ENCODE measurements at places on chromosomes 1 and 21.

- no peak for DNase-seq
Observed at GRCh38 chr1:6950001-6950765, 164.9 kb downstream of the CAMTA1 start.

DNA sequence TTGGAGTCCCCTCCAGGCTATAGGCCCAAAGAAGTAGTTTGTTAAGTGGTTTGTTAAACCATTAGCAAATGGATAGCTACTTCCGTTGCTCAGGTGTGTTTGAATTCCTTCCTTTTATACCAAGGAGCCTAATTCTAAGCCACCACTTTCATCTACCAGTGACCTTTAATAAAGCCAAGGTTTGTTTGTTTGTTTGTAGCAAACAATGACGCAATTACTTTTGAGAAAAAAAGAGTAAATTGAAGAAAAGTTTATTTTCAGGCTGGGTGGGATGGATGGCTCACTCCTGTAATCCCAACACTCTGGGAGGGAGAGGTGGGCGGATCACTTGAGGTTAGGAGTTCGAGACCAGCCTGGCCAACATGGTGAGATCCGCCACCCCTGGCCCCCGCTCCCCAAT, 30.8 kb upstream of the RD3 start:
- DNase-seq: no peak

DNA sequence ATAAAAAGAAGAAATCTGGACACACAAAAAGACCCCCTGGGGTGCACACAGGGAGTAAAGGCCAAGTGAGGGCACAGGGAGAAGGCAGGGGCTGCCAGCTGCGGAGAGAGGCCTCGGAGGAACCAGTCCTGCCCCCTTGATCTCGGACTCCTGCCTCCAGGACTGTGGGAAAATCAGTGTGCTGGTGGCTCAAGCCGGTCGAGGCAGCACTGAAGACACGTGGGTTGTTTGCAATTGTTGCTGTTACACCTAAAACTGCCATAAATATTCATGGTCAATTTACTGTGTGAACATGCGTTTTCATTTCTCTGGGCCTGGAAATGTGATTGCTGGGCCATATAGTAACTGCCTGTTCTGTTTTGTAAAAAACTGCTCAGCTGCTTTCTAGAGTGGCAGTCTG, 18.5 kb downstream of the IBA57 start:
- DNase-seq: no peak

DNA sequence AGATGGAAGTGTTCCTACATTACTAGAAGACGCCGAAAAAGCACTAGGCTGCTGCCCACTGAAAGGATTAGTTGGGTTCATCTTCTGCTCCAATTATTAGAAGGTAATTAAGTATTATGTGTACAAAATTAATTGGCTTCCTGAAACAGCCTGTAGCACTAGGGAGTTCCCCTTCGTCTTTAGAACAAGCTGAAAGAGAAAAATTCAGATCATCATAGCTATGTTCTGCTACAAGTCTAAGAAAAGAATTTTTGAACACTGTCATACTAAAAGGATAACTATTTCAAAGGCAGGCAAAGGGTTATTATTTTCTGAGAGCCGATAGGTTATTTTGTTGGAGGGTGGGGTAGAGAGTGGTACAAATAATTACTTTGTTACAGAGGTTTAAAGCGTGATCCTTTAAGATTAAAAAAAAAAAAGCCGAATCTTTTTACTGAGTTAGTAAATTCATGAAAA, at the start of gene MCM3AP:
TSS of gene MCM3AP (minus strand) at position 406 of the 456 bp plus-strand sequence. CDS start at position 81, 325 bp downstream.
- no peak for DNase-seq

All from foreskin melanocyte (primary cell).